Cortex of kidney (tissue), 1 donor: ENCODE measurements at places on chromosomes 6 and 20.

DNA sequence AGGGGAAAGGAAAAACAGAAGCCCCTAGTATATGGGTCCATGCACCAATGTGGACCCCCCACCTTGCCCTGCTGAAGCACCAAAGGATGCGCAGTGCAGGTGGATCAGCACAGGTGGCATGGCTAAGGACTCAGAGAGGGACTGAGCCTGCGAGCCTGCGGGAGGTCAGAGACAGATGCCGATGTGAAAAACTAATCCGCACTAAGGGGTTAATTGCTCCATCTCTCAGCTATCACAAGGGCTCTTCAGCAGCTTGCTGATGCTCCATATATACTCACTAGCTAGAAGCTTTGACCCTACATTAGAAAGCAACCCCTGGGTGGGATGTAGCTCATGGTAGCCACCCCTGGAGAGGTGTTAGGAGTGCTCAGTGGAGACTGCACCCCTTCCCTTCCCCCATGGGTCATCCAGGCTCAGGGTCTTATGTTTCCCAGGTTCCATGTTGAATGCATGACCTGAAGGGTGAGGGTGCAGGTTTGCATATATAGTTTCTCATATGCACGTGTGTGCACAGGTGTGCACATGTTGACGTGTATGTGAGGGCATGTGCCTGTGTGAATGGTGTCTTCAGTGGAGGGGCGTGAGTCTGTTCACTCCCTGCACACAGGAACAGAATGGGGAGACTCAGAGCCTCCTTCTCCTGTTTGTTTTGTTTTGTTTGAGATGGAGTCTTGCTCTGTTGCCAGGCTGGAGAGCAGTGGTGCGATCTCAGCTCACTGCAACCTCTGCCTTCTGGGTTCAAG lies 13.4 kb upstream of the IP6K3 start:
- DNase-seq: no peak

- no peak for DNase-seq
Observed at GRCh38 chr6:35489995-35490791, 6.7 kb downstream of the TEAD3 start.

GRCh38 chr20:5719861-5720403 lies 30.3 kb upstream of the SHLD1 start:
- no peak for DNase-seq

DNA sequence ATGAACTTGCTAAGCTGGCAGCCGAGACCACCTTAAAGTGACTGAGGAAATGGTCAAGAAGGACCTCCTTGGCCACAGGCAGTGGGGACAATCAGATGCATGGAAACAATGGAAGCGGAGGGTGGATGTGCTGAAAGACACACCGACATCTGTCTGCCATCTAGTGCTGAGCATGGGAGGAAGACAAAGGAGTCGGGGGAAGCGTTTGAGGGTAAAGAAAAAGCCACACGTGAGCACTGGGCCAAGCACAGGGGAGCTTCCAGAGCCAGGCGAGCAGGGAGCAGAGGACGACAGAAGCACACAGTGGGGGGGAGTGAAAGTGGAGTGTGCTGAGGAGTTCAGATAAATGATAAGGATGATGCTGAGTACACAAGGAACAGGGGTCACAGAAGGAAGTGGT lies 367.8 kb downstream of the ZFAND3 start:
- no peak for DNase-seq

DNA sequence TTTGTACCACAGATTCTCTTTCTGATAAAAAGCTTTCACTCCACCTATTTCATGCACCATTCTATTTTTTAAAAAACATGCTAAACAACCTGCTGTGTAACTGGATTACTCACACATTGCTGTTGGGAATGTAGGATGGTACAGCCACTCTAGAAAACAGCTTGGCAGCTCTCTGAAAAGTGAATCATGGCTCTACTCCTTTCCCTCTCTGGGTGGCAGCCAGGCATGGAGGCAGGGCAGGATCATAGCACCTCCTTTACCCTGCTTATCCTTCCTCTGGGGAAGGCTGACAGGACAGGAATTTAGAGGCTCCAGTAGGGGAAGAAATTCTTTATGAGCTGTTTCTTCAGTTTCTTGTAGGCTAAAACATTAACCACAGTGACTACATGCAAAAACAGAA lies 6.7 kb upstream of the VNN2 start:
- no peak for DNase-seq

- no peak for DNase-seq
Observed at GRCh38 chr6:16496991-16497801, 258.8 kb downstream of the GMPR start.

DNA sequence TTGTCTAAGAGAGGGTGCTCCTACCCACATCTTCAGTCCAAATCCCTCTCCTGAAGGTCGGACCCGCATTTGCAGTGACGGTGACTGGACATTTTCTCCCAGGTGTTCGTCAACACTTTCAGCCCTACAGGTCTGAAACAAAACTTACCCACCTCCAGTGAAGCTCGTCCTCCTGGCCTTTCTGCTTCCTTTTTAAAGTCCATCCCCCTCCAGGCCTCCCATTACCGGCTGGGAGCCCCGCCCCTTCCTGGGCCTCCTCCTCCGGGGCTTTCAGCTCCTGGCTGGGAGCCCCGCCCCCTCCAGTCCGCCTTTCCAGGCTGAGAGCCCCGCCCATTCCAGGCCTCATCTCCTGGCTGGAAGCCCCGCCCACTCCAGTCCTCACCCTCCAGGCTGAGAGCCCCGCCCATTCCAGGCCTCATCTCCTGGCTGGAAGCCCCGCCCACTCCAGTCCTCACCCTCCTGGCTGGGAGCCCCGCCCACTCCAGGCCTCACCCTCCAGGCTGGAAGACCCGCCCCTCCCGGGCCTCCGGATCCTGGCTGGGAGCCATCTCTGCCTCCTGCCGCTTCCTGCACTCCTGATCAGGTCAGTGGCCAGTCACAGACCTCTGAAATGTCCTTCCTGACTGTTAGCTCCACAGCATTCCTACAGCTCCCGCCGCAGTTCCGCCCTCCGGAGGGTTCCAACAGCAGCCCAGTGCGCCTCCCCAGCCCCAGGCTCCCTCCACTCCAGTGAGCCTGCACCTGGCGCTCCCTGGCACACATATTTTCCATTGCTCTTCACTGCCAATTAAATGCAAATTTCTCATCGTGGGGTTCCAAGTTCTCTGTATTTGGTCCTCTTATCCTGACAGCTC lies 98.5 kb downstream of the LY86 start:
- peak; percentile 78 for DNase-seq

DNA sequence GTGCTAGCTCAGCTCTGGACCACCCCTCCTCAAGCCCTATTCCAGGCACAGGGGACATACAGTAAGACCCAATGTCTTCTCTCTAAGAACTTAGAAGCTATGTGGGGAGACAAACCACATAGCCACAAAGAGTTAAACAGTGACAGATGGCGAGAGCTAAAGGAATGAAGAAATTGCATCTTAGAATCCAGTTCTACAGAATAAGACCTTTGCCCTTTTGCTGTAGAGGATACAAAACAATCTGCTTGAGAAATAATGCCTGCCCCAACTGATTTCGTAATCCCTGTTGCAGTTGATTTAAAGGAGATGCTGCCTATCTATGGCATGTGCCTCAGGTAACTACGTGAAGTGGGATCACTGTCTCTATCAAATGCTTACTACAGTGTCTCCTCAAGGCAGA lies 31.2 kb downstream of the TNFRSF21 start:
- no peak for DNase-seq

GRCh38 chr6:29071831-29072723 lies 15.0 kb downstream of the OR2B3 start:
- DNase-seq: no peak

GRCh38 chr20:12591949-12592470 lies 416.8 kb upstream of the SPTLC3 start:
- no peak for DNase-seq

DNA sequence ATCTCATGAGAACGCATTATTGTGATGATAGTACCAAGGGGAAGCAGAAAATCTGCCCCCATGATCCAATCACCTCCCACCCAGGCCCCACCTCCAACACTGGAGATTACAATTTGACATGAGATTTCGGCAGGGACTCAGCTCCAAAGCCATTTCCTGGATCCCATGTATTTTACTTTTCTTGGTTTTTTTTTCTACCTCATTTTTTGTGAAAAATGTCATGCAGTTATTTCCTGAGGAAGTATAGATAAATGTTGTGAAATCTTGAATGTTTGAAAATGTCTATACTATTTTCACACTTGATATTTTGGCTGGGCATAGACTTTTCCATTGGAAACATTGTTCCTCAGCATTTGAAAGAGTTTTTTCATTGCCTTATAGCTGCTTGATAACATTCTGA lies 9.1 kb upstream of the BRPF3 start:
- no peak for DNase-seq

DNA sequence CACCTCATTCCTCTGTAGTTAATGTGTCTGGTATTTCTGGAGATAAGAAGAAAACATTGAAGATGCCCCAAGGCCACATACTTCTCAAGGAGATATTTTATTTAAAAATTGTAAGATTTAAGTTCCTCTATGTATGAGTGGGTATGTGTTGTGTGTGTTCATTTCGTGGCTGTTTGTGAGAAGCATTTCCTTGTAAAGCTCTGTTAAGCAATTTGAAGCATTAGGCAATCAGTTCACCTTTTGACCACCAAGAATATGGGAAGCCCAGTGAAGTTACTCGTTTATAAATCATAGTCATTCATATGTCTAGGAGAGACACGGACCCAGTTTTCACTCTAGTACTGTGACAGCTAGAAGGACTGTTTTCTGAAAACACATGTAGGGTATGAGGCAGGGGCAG lies 717.6 kb upstream of the MAP3K7 start:
- no peak for DNase-seq
